ENCODE measurements at places on chromosomes 16 and 17.

GRCh38 chr16:77551357-77551756 is 116.5 kb upstream of the ADAMTS18 start:
- no peak for DNase-seq

- DNase-seq = no peak
Measured at GRCh38 chr17:15464231-15464985, 3.0 kb downstream of the CDRT4 start.

- DNase-seq = peak; percentile 68
Measured at GRCh38 chr16:89192956-89193575, 7.3 kb downstream of the SLC22A31 start.

- DNase-seq = no peak
Measured at GRCh38 chr16:81327011-81327410, 12.2 kb downstream of the GAN start.

- DNase-seq = no peak
Measured at GRCh38 chr16:75710344-75710743, 9.1 kb upstream of the DUXB start.

GRCh38 chr17:76478097-76478496 is 10.7 kb downstream of the AANAT start:
- DNase-seq = no peak

GRCh38 chr17:48567209-48567608 is 10.9 kb downstream of the HOXB4 start:
- DNase-seq = no peak

GRCh38 chr17:82019690-82020571 is 2.7 kb downstream of the CENPX start:
- DNase-seq = no peak

GRCh38 chr16:67594956-67595355 is 32.6 kb downstream of the CTCF start:
- DNase-seq = no peak

DNA sequence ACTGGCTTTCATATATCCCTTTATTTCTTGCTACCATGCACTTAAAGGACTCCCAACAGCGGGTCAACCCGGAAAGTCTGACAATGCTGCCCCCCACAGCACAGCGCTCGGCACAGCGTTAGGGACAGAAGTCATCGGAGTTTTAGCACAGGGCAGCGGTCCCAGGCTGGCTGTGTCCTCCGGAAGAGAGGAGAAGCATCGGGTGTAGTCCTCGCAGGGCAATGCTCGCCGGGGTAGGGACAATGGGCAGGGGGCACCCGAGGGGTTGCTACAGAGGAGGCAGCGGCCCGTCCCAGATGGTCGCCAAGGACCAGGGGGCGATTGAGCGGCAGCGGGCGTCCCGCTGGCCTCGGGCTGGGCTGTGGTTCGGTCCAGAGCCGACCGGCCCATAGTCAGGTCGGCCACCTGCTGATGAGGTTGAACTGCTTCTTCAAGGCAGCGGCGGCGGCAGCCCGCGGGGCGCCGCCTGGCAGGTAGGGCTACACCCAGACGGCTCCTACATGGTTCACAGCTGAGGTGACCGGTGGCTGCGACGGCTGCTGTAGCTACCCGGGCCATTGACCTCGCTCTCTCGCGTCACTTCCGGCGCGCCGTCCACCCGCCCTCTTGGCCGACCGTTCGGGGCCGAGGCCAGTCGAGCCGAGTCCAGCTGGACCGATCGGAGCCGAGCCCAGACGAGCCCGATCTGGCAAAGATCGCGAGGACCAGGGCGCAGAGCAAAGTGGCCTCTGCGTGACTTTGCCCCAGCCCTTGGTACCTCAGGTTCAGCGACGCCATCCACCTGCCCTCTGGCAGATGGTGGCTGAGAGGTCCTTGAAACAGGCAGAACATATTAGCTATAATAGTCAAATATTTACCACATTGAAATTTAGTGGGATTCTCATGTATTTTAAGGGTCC is 4.7 kb upstream of the LCMT1 start:
- DNase-seq = peak; percentile 25

DNA sequence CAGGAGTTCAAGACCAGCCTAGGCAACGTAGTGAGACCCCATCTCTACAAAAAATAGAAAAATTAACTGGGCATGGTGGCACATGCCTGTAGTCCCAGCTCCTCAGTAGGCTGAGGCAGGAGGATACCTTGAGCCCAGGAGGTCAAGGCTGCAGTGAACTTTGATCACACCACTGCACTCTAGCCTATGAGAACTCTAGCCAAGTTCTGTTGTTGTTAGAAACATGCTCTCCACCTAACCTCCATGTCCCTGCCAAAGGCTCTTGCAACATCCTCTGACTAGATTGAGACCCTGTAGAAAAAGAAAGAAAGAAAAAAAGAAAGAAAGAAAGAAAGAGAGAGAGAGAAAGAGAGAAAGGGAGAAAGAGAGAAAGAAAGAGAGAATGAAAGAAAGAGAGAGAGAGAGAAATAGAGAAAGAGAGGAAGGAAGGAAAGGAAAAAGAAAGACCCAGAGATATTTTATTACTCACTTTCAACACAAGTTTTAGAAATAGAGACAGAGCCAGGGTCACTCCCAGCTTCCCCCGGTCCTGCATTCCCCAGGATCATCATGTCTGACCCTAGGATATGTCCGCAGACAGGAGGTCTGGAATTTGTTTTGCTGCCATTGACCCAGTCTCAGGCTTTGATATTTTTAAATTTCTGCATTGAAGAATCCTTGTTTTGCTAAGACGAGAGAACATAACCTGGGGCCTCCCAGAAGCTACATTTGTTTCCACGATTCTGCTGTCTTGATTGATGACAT is 376.5 kb upstream of the CDH5 start:
- no peak for DNase-seq

GRCh38 chr16:26365161-26365940 is 673.6 kb downstream of the HS3ST4 start:
- no peak for DNase-seq

DNA sequence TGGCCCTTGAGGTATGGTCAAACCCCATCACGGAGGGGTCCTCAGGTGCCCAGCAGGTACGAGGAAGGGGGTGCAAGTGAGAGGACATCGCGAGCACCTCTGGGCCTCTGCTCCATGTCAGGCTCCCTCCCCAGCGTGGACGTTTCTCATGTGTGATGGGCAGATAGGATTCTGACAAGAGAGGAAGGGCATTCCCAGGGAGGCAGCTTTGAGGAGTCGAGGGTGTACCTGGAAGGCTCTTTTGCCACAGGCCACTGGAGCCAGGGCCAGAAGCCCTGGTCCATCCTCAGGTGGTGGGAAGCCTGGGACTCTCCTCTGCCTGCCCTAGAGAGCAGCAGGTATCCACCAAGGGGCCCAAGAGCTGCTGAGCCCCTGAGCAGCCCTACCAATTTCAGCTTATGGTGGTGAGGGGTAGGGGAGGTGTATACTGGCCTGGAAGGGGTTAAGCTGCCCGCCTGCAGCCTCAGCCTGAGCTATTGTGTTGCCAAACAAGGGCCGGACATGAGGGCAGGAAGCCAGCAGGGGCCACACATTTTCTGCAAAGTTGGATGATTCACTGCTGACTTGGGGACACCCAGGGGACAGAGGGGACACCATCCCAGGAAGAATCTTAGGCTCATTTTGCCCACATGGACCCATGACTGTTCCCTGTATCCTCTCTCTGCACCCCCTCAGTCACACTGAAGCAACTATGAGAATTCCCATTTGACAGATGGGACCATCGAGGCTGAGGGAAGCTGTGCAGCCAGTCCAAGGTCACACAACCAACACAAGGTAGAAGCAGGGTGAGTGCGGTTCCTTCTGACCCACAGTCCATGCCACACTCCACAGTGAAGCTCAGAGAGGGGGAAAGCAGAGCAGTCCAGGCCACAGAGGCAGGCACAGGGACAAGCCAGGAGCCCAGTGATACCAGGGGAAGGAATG is 1.7 kb downstream of the CDH5 start:
- no peak for DNase-seq

- no peak for DNase-seq
Measured at GRCh38 chr16:90078579-90078895, 1.4 kb upstream of the PRDM7 start.

- DNase-seq = no peak
Measured at GRCh38 chr17:65756760-65757159, 195.3 kb upstream of the AXIN2 start.

DNA sequence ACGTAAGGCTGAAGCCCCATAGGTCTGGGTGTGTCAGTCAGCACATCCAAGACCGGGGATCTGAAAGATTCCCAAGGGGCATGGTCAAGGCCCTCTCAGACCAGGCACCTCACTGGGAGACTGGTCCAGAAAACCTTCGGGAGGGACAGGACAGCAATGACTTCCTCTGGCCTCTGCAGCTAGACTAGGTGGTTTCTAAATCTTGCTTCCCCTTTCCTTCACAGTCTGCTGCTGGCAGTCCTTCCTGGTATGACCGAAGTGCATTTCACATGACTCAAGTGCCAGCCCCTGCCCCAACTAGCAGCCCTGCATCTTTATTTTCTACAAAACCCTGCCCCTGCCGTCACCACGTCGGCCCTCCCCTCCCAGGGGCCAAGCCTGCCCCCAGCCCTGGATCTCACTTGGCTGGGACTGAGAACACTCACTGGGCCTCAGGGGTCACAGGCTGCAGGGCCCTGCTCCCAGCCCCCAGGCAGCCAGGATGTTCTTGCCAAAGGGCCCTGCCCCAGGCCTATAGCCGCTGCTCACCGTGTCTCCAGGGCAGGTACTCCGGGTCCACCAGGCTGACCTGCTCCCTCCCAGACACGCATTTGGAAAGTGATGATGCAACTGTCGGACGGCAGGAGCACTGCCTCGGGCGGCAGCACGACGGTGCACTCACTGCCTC is 18.3 kb downstream of the POLR3K start:
- no peak for DNase-seq

DNA sequence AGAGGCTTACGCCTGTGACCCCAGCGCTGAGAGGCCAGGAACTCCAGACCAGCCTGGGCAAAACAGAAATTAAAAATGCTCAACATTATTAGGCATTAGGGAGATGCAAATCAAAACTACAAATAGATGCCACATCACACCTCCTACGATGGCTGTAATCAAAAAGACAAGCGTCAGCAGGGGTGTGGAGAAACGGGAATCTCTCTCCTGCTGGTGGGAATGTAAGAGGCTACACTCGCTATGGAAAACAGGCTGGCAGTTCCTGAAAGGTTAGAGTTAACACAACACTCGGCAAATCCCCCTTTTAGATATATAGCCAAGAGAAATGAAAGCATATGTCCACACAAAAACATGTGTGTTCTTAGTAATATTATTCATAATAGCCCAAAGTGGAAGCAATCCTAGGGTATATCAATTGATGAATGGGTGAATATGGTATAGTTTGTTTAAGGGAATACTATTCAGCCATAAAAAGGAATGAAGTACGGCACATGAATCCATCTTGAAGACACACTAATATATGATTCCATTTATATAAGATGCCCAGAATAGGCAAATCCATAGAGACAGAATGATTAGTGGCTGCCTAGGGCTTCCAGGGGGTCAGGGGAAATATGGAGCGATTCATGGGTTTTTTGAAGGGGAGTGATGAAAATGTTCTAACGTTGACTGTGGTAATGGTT is 1.8 kb upstream of the NPRL3 start:
- no peak for DNase-seq

Measured in fibroblast of skin of left quadriceps (primary cell).